Activated naive CD4-positive, alpha-beta T cell treated with anti-CD3 and anti-CD28 coated beads for 36 hours (primary cell): ENCODE measurements at places on chromosomes 2 and 18.

DNA sequence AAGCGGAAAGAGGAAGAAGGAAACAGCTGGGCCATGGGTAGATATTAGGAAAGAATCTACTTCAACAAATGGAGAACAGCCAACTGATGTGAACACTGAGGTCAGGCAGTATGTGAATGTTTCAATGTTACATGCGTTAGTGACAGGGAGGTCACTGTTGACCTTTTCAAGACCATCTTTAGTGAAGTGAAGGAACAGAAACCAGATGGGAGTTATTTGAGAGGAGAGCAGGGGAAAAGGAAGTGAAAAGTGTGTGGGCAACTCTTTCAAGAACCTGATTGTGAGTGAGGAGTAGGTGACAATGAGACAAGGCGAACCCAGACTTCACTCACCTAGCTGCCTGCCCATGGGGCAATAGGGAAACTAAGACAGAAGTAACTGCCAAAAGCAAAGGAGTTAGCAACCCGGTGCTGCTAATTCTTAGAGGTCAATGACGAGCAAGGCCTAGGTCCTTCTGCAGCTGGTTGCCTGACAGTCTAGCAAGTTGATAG, 67.0 kb downstream of the SP3 start:
- no peak for DNase-seq

DNA sequence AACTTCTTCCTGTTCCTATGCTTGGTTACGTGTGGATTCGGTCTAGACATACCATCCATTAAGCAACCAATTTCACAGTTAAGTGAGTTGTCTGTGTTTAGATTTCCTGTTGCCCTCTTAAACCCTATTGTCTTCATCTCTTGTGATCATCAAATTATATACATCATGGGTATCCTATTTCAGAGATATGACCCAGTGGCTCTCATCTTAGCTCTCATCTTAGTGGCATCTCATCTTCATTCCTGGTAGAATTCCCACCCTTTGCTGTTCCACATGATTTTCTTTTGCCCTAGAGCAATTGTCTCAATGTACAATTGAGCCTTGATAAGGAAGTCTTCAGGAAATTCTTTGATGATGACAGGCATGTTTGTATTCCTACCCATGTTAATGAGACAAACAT, 29.4 kb upstream of the FN1 start:
- no peak for DNase-seq

GRCh38 chr2:75865702-75866101, 155.0 kb upstream of the GCFC2 start:
- no peak for DNase-seq

GRCh38 chr2:69781321-69782248, 39.7 kb downstream of the ANXA4 start:
- DNase-seq, result no peak

GRCh38 chr18:12861637-12862036, 22.4 kb downstream of the PTPN2 start:
- no peak for DNase-seq

- no peak for DNase-seq
Observed at GRCh38 chr2:219662566-219662965, 35.1 kb downstream of the SLC4A3 start.

GRCh38 chr2:128196026-128196425, 105.0 kb downstream of the UGGT1 start:
- no peak for DNase-seq
